ENCODE measurements at places on chromosomes 6 and 20. TPM values are rescaled to one million over a fixed set of nuclear protein-coding genes. Genes with fewer than 3 reads are reported as not detected.

GRCh38 chr6:122790423-122791309 lies 1.6 kb downstream of the SMPDL3A start:
- peak; percentile 68 for DNase-seq

SNTA1 gene
- 18.2 TPM for polyA plus RNA-seq

- DNase-seq = no peak
These were observed 37.6 kb downstream of the SHLD1 start for GRCh38 chr20:5787796-5788165.

- peak; percentile 55 for DNase-seq
These were observed 70.6 kb downstream of the ATXN1 start for GRCh38 chr6:16690608-16691142.

- DNase-seq = no peak
These were observed at the start of gene CCDC170 for GRCh38 chr6:151493804-151494234. Gene CCDC170, plus strand, starts transcription at chr6:151494017. Its CDS starts 112 bp downstream, at chr6:151494129.

RIMS1 gene
- polyA plus RNA-seq = 1.1 TPM

DNA sequence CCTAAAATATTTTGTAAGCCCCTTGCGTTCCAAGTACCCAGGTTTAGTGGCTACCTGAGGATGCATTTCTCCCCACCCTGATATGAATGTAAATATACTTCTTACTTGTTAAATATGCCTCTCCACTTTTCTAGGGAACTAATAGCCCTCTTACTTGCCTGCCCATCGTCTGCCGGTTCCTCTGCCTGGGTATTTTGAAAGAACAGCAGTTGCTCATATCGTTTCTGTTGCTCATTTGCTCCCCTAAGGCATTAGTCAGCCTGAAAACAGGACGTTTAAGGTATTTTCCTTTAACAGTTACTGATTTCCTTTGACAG lies 141.3 kb upstream of the CARMIL1 start:
- DNase-seq = no peak
